ENCODE measurements at places on chromosomes 7 and 10.

- DNase-seq = no peak
Measured at GRCh38 chr7:149836434-149836833, 1.7 kb upstream of the ZNF862 start.

GRCh38 chr10:2714597-2714996, 352.8 kb upstream of the PFKP start:
- DNase-seq = no peak

- no peak for DNase-seq
Measured at GRCh38 chr7:148026713-148027112, 563.9 kb upstream of the C7orf33 start.

DNA sequence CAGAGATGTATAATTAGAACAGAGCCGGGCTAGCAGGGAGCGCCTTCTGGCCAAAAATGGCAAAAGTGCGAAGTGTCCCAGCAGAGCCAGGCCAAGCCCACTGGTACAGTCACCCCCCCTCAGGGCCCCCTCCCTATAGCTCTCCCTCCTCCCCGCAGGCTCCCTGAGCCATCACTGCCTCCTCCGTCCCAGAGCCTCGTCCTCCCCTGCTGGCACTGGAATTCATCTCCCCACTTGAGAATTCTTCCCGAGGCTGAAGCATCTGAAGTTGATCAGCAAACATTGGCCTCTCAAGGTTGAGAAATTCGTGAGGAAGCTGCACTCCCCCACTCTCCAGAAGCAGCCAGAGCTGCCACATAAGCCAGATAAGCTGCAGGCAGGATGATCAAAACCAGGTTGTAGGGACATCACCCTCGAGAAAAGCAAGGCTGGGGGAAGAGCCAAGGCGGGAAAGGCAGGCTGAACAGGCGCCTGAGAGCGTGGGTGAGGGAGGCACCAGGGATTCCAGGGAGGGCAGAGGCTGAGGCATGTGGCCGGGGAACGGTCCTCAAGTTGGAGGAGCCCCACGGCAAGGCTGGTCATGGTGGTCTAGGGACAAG, 23.4 kb downstream of the CAMK2G start:
- DNase-seq = no peak

- DNase-seq = no peak
Measured at GRCh38 chr7:47521816-47522561, 59.9 kb downstream of the TNS3 start.

- DNase-seq = no peak
Measured at GRCh38 chr7:26842897-26843296, 21.5 kb downstream of the SKAP2 start.

DNA sequence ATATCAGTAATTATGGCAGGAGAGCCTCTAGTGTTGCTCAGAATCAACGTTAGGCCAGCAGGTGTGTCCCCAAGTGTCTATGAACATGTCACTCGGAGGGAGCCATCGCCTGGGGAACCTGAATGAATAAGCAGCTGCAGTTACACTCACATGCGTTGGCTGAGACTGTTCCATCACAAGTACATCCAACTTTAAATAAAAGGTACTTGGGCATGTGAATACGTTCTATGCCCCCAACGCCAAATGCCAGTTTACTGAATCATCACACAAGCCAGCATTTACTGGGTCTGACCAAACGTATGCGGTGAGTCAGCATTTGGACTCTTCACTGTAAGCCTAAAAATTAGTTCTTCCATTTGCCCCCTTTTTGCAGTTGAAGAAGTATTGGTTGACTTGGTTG, 207.6 kb upstream of the PLXNA4 start:
- DNase-seq = no peak

GRCh38 chr7:131945313-131945911, 389.0 kb upstream of the PODXL start:
- peak; percentile 40 for DNase-seq

- no peak for DNase-seq
Measured at GRCh38 chr7:78222001-78222751, 423.6 kb downstream of the PHTF2 start.

- no peak for DNase-seq
Measured at GRCh38 chr7:132757783-132758182, 181.5 kb upstream of the PLXNA4 start.

GRCh38 chr10:127470911-127471310, 78.2 kb upstream of the NPS start:
- DNase-seq = no peak

DNA sequence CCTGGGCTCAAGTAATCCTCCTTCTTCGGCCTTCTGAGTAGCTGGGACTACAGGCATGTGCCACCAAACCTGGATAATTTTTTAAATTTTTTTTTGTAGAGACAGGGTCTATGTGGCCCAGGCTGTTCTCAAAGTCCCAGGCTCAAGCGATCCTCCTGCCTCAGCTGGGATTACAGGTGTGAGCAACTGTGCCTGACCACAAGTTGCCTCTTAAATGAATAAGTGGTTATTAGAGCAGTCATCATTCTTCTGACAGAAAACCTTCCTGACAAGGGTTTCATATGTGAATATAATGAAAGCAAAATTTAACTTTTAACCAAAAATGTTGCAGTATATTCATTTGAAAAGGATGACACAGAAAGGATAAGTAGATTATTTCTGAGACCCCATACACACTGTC, 532.5 kb downstream of the GRM8 start:
- DNase-seq = no peak

DNA sequence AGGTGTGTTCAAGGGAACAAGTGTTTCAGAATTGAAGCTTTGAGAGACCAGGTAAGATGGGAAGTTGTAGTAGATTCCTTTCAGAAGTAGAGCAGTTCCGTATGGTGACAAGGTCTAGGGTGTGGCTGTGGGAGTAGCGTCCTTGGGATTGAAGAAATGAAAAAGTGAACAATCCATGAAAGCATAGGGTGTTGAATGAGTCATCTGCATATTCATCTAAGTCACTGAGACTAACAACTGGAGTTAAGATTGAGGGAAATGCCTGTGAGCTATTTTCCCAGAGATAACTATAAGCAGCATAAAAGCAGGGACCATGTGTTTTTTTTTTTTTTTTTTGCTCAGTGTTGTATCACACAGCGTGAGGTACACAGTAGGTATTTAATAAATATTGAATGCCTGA, 134.8 kb downstream of the PHTF2 start:
- no peak for DNase-seq

DNA sequence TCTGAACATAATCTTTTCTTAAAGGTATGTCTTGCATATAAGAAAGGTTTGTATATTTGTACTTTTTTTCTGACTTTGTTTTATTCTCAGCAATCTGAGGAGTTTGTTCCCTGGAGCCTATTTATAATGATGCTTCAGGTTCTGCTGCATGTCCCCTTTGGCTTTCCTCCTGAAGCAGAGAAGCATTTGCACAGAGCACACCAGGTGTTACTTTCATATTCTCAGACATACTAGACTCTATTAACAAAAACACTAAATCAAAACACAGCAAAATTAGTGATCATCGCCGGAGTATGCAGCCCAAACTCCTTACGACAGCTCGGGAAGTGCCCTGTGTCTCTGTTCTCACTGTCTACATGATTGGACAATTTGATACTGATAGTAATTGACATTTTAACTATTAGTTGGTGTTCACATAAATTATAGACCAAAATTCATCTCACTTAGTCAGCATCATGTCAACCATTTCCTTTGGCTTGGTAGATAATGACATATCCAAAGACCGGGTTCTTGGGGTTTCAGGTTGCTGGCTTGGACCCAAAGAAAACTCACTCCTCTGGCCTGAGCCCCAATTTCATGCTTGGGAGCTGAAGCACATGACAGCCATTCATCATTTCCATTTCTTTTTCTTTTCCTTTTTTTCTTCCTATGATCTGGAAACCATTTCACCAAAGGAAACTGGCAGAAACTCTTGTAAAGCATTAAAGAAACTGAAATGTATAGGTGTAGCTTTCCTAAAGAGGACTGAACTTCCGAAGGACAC, 400.1 kb upstream of the NRP1 start:
- DNase-seq = no peak

GRCh38 chr7:86407291-86407690, 236.4 kb upstream of the GRM3 start:
- DNase-seq = no peak

- DNase-seq = no peak
Measured at GRCh38 chr7:36962367-36962766, 238.1 kb upstream of the AOAH start.

DNA sequence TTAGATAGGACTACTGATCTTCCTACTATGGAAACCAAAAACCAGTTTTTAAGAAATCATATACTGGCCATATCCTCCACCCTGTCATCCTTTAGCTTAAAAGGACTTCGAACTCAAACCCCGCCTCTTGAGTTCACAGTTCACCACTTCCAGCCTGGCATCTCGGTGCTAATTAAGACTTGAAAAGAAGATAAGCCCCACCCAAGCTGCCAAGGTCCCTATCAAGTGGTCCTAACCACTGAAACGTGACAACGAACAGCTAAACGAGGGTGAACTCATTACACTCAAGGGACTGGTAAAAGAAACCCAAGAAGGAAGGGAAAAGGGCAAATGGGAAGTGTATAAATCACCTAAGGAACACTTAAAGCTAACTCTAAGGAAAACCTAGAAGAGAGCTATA, 16.1 kb downstream of the COL17A1 start:
- no peak for DNase-seq

DNA sequence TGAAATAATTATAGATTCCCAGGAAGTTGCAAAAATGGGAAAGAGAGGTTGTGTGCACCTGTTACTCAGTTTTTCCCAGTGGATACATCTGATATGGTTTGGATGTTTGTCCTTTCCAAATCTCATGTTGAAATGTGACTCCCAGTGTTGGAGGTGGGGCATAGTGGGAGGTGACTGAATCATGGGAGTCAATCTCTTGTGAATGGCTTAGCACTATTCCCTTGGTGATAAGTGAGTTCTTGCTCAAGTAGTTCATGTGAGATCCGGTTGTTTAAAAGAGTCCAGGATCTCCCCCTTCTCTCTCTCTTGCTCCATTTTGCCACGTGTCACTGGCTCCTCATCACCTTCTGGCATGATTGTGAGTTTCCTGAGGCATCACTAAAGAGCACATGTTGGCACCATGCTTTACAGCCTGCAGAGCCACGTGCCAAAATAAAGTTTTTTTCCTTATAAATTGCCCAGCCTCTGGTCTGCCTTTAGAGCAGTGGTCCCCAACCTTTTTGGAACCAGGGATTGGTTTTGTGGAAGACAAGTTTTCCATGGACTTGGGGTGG, 149.2 kb downstream of the RAMP3 start:
- DNase-seq = no peak

- no peak for DNase-seq
Measured at GRCh38 chr10:81688459-81688858, 186.5 kb upstream of the NRG3 start.

DNA sequence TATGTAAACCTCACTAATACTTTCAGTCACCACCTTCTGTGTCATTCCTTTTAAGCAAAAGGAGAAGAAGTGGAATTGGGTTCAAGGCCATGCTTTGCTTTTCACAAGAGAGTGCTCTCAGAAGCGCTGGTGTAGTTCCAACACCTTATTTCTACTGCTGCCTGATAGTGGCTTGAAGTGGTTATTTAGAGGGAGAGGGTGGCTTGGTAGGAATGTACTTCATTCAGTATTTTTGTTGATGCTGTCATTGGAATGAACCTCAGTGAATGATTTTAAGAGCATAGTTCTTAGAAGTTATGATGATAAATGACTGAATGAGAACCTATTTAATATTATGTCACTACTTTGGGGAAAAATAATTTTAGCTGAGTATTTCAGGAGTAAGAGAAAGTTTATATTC, 396.7 kb downstream of the EXOC4 start:
- no peak for DNase-seq

GRCh38 chr7:51269321-51269720, 47.3 kb downstream of the COBL start:
- no peak for DNase-seq
